ENCODE measurements at places on chromosomes 16 and 17.

DNA sequence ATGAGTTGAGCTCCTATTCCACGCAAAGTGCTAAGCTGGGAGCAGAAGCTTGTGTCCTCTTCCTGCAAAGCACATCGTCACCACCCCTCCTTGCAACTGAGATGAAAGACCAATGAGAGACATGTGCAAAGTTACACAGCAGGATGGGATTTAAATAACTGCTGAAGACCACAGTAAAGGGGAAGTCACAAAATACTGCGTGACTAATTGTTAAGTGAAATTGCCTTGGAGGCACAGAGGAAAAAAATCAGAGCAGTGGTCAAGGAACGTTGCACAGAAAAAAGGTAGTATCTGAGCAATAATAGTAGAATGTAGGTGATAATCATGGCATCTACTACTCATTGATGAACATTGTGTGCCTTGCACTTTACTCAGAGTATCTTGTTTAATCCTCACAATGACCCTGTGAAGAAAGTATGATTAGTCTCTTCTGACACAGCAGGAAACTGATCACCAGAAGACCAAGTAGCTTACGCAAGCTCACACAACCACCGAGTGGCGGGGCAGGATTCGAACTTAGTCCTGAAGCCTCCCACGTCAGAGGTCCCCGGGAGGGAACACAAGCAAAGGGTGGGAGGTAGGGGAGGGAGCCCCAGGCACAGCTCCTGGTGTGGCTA lies 15.4 kb upstream of the MYO18A start:
- DNase-seq: no peak

DNA sequence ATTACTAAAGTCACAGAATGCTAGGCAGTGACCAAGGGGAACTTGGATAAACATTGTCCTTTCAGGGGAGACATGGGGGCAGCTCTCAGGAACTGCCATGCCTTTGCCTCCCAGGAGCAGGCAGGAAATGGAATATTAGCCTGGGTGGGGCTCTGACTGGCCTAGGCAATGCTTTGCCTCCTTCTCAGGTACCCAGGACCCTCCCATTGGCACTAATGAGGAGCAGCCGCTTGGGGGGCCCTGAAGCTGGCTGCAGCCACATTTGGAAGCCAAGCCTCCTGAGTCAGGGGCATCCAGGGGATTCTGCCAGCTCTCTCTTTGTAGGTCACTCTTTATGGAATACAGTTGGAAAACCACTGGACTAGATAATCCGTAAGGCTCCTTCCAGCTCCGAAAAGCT lies 5.5 kb downstream of the CPSF4L start:
- no peak for DNase-seq

DNA sequence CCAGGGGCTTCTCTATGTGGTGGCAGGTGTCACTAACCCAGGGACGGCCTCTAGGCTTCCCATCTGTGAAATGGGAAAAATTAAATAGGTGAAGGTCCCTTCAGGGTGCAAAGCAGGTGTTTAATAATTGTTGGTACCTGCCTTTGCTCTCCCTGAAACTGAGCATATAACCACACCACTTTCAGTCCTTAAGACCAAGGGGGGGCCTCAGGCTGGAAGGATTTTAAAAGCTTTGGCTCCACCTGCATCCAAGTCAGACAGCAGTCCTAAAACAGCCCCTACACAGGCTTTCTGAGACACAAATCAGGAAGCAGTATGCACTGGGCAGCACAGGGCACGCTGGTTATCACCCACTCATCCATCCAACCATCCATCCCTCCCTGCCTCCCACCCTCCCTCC lies 55.0 kb downstream of the TK2 start:
- DNase-seq: no peak

GRCh38 chr17:30091771-30092170 lies 24.8 kb upstream of the NSRP1 start:
- DNase-seq: no peak

DNA sequence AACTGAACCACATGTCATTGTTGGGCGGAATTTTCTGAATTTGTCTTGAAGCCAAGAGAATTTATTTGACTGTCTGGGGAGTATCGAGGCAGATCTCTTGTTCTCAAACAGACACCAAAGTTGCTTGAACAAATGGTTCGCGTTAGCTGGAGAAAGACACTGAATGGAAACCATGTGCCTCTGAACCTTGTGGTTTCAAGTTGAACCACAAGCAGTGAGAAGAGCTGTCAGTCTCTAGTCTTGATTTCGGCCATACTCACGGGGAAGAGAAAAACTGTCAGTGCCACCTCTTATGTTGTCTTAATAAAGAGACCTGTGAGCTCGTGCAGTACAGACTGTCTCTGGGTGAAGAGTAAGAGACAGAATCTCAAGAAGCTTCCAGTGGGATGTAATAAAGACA lies 886.5 kb upstream of the SOX9 start:
- no peak for DNase-seq

DNA sequence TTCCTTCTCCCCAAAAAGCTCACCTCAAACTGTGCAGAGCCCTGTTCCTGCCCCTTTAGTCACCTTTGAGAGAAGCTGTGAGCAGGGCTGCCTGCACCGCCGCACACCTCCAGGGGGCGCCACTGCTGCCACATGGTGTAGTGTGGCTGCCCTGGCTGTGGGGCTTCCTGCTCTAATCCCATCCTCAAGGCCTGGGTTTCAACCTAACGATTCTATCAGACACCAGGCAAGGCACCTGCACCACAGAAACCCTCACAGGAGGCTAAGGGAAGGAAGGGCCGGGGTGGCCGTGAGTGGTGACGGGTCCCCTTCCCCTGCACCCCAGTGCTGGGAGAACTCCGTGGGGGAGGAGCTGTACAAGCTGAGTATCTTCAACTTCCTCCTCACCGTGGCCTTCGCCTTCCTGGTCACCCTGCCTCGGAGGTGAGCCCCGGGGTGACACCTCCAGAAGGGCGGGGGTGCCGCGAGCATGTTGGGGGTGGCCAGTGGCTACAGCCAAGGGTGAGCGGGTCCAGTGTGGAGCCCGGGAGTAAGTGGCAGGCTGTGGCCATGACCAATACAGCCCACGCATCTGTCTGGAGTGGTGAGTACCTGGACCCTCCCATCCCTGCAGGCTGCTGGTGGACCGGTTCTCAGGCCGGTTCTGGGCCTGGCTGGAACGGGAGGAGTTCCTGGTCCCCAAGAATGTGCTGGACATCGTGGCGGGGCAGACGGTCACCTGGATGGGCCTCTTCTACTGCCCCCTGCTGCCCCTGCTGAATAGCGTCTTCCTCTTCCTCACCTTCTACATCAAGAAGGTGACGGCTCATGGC lies 7.0 kb downstream of the TMC8 start:
- no peak for DNase-seq

GRCh38 chr17:31415640-31416502 lies 24.4 kb downstream of the RAB11FIP4 start:
- DNase-seq: no peak

DNA sequence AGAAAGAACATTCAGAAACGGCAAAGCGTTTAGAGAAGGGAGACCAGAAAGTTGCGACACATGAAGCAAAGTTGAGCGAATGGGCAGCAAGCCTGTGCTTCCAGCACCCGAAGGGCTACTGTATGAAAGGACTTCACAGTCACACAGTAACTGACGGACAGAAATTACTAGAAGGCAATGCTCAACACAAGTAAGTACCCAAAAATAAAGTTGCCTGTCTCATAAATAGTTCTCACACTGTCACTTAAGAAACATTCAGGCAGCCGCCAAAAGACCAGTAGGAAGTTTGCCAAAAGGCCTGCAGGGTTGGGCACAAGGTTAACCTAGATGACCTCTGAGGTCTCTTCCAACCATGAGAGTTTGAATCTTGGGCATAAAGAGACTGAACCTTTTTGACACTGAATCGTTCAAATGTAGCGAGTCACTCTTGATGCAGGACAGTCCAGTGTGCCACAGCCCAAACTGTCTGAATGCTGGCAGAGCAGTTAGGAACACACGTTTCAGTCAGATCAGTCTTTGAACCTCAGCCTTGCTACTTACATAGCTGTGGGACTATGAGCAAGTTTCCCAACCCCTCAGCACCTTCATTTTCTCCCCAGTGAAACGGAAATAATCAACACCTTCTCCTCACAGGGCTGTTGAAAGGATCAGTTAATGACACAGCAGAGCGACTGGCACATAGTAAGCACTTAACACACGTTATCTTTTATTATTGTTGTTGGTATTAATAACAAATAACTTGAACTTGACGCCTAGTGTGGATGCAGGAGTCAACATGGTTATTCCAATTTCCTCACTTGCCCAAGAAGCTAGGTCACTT lies 10.4 kb downstream of the NCBP3 start:
- DNase-seq: no peak

DNA sequence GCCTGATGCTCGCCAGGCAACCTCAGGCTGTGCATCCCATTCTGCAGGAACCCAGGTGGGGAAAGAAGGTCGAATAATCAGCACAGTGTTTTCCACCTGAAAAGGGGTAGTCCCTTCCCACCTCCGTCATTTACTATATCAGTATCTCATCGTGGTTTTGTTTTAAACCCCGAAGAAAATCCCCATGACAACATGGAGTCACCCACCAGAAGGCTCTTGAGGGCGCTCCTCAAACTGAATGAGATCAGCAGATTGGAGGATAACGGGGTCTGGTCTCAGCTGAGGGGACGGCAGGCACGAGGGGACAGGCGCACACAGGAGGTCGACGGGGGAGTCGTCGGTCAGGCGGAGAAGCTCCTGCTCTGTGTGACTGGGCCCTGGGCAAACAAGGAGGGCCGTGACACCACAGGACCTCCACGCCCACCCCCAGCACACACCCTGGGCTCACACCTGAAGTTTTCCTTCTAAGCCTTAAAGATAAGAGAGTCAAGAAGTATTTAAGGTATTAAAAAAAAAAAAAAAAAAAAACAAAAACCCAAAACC lies 44.2 kb downstream of the MARF1 start:
- DNase-seq: no peak

DNA sequence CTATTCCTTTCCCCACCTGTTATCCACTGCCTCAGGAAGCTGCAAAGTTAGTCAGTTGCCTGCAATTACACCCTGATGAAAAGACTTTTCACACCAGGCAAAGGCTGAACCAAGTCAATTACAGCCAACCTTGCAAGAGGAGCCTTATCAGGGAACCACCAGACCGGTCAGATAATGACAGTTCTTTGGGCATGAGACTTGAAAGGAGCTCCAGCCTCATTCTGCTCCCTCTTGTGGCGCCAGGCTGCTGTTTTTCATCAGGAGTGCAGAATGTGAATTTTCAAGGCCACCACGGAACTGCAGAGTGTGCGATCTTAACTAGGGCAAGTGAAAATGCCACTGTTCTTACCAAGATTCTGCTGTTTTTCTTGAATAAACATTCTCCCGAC lies 22.5 kb downstream of the DNAI2 start:
- peak; percentile 23 for DNase-seq

DNA sequence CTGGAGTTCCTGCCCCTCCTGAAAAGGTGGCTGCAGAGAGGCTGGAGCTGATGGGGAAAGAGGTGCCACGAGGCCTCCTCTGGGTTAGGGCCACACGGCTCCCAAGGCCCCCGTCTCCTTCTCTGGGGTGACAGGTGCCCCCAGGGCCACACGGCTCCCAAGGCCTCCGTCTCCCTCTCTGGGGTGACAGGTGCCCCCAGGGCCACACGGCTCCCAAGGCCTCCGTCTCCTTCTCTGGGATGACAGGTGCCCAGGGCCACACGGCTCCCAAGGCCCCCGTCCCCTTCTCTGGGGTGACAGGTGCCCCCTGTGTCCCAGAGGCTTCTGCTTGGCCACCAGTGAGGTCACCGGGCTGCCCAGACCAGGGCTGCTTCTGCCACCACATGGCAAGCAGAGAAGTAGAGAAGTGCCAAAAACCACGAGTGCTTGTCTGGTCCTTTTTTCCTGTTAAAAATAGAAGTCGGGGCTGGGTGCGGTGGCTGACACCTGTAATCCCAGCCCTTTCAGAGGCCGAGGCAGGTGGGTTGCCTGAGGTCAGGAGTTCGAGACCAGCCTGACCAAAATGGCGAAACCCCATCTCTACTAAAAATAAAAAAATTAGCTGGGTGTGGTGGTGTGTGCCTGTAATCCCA lies 4.1 kb downstream of the CAPN15 start:
- DNase-seq: no peak

GRCh38 chr16:907842-908241 lies 62.9 kb downstream of the LMF1 start:
- DNase-seq: no peak

GRCh38 chr16:84922351-84923120 lies 88.8 kb downstream of the ZDHHC7 start:
- DNase-seq: no peak

GRCh38 chr16:88442727-88443576 lies 10.1 kb upstream of the ZFPM1 start:
- DNase-seq: no peak

- no peak for DNase-seq
Observed at GRCh38 chr17:14302091-14302430, 1.2 kb downstream of the HS3ST3B1 start.

GRCh38 chr16:84109598-84110335 lies 7.0 kb downstream of the MBTPS1 start:
- DNase-seq: no peak

- DNase-seq: no peak
Observed at GRCh38 chr17:71980171-71980570, 140.6 kb upstream of the SOX9 start.

GRCh38 chr16:84544031-84544773 lies 39.7 kb upstream of the MEAK7 start:
- DNase-seq: no peak

DNA sequence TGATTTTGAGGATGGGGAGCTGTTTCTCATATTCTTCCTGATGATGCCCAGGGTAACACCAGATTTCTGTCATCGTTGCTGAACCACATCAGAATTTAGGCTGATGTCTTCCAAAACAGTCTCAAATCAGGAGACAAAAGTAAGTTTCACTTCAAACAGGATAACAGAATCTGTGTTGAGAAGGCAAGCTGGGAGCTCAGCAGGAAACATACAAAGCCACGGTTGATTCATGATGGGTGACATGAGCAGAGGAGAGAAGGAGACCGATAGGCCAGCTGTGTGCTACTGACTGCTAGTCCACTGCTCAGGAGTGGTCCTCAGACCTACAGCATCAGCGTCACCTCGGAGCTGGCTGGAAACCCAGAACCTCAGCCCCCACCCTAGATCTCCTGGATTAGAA lies 62.9 kb upstream of the RCVRN start:
- DNase-seq: no peak

DNA sequence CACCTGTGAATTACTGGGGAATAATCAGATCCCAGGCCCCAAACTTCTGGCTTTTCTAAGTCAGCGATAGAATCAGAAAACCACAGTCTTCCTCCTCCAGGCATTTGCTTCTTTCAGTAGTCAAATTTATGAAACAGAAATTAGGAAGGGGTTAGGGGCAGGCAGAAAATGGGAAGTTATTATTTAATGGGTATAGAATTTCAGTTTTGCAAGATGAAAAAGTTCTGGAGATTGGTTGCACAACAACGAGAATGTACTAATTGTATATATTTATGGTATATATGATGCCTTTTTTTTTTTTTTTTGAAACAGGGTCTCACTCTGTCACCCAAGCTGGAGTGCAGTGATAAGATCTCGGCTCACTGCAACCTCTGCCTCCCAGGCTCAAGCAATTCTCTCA lies 23.5 kb downstream of the ORC6 start:
- no peak for DNase-seq

GRCh38 chr16:57383276-57384247 lies 11.3 kb downstream of the CX3CL1 start:
- no peak for DNase-seq

- peak; percentile 38 for DNase-seq
Observed at GRCh38 chr17:79627766-79628690, 17.2 kb upstream of the RBFOX3 start.

- DNase-seq: no peak
Observed at GRCh38 chr17:76893623-76894334, 25.6 kb downstream of the MGAT5B start.

- peak; percentile 34 for DNase-seq
Observed at GRCh38 chr17:43211480-43212402, at the start of gene TMEM106A. Gene TMEM106A (plus strand): TSS chr17:43211875. CDS start chr17:43213042, 1,167 bp downstream.
